ENCODE measurements at places on chromosomes 11 and 22.

- DNase-seq = no peak
Observed at GRCh38 chr22:40009951-40010671, 15.4 kb downstream of the FAM83F start.

- no peak for DNase-seq
Observed at GRCh38 chr11:35523331-35523768, 2.1 kb downstream of the PAMR1 start.

GRCh38 chr11:68509066-68509465, 48.5 kb downstream of the PPP6R3 start:
- no peak for DNase-seq

DNA sequence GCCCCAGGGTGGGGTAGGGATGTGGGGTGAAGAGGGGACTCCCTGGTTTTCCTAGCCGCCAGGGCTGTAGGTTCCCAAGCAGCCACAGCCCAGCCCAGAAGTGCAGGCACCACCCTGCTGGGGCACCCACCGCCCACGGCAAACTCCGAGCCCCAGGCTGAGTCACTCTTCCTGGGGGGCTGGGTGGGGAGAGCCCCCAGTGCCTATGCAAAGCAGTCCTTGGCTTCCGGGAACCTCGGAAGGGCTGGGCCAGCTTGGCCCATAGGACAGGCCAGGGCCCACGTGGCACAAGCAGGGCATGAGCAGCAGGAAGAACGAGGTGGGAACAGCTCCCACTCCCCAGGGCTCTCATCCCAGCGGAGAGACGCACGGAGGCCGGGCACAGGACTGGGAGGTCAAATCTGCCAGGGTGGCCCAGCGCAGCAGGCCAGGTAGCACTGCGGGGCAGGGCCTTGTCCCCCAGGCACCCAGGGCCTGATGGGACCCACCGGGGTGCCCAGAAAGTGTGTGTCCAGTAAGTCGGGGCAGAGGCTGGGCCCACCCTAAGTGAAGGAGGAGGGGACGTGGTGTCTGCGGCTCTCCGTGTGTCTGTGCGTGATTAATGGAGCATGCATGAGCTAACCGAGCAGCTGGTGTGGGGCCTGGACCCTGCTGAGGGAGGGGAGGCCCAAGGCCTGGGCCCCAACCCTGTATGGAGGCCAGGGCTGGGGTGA, 4.6 kb upstream of the IL17REL start:
- no peak for DNase-seq

DNA sequence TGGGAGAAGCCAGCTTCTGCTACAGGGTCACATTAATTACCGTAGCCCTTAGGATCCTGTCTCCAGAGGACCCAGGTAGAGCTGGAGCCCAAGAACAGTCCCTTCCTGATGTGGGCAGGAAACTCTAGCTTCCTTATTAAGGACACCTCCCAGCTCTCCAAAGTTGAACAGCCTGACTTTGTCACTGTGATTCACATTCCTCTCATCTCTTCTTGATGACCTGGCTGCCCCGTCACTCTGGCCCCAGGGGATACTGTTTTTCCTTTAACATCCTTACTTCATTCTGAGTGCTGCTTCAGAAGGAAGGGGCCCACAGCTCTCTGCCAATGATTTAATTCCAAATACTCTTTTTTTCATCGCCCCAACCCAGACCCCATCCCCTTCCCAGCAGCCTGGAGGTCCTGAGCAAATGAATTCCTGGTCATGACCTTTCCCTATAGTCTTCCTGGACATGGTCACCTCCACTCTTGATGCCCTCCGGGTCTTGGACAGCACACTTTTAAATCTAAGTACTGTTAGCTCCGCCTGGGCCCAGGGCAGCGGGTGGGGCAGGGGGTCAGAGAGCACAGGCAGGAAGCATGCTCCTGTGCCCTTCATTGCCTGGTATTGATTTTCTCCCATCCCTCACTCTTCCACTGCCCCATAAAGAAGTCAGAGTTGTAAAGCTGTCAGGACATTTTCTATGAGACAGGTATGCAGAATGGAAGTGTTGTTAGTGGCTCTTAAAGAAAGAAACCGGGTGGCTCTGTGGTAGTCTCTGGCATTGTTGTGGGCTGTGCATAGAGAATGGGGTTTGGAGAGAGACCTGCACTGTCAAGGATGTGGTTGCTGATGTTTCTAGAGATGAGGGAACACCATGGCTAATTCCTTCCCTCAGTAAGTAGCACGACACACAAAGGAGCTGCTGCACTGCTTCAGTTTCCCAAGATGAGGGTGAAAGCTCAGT, 22.3 kb upstream of the SPON1 start:
- DNase-seq = no peak

All from GM12891 (cell line).